ENCODE measurements at places on chromosomes 5 and 9. TPM values are rescaled to one million over a fixed set of nuclear protein-coding genes. Genes with fewer than 3 reads are reported as not detected.

The DNM1 gene
- 16.2 TPM for total RNA-seq

DNA sequence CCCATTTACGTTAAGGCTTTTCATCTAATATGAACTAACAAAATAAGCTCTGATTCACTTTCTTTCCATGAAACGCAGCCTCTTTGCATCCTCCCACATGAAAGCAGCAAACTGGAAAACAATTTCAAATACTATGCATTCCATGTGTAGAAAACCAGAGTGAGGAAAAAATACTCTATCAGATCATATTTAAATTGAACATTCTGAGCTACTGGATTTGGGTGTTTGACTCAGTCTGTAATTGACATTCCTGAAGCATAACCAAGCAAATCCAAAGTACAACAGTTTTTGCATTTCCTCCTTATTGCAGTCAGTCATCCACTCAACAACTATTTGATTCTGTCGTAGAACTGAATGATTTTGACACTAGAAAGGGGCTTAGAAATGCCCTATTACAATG is 399.1 kb upstream of the NMUR2 start:
- DNase-seq: no peak

GRCh38 chr5:33981408-33982162 is 2.9 kb downstream of the SLC45A2 start:
- DNase-seq: no peak

- DNase-seq: no peak
Observed at GRCh38 chr9:18360005-18360404, 113.9 kb upstream of the ADAMTSL1 start.

DNA sequence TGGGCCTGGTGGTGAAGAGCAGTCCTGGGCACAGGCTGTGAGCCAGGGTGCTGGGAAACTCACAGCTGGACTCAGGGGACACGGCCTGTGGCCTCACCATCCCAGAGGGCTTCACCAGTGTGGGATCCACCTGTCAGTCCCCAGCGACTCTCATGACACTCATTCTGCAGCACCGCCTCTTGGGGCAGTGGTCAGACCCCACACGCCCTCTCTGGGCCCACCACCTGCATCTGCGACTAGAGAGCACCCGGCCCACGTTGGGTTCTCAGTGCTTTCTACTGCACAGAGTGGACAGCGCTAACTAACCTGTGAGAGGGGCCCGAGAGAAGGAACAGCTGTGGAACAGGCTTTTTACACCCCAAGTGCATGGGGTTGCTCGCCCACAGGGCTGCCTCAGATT is 45.8 kb upstream of the GARNL3 start:
- no peak for DNase-seq

DNA sequence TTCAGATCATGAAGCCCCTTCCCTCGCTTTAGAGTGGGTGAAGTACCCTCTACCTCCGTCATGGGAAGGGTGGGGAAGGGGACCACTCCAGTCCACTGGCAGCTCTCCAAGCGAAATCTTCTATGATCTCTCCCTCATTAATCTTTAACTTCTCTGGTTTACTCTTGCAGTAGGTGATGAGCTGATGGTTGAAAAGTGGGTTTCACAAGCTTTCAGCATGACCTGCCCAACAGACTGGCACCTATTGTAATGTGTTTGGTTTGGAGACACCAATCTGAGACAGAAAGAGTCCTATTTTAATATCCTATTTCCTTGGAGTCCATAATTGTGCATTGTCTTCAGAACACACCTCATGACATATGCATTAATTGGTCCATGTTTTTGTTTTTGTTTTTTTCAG is 70.8 kb upstream of the TGFBR1 start:
- DNase-seq: no peak

GRCh38 chr9:136697146-136697820 is 10.0 kb upstream of the AGPAT2 start:
- DNase-seq: no peak

DNA sequence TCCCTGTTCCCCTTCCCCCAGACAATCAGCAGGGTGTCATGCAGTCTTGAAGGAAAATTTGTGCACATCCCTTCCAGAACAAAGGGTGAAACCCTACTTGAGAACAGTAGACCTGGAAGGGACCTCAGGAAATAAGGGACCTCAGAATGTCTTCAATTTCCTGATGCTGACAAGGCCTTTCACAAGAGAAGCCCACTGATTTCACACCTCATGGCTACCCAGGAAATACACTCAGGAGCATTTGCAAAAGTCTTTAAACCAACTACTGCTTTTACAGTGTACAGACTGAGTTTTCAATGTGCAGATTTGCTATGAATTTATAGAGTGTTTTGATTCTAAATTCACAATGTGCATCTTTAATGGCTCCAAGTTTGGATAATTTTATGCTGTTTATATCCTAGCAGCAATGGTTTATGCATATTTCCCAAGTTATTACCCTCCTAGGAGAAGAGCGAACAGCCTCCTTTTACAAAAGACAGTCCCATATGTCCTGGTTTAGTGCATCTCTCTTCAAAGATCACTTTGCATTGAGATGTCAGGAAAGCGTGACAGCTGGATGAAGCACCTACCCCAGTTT is 74.8 kb downstream of the GALNT10 start:
- DNase-seq: no peak
